SJSA1 (cell line): ENCODE measurements at places on chromosomes 4 and X. TPM values are rescaled to one million over a fixed set of nuclear protein-coding genes. Genes with fewer than 3 reads are reported as not detected.

Gene GRIA3
- total RNA-seq, result not detected in 2 replicates

Gene SPOCK3
- total RNA-seq, result not detected in 2 replicates

Gene KDR
- 0.16 TPM in 1 of 2 replicates, not detected in the other for total RNA-seq

Gene EDNRA
- 2.9 and 4.9 TPM in 2 replicates for total RNA-seq

Gene ETDA
- total RNA-seq, result not detected in 2 replicates

Gene CNKSR2
- 0.47 TPM in 1 of 2 replicates, not detected in the other for total RNA-seq

Gene AMELX
- not detected in 2 replicates for total RNA-seq

Gene SH3TC1
- total RNA-seq, result 1.4 and 4.3 TPM in 2 replicates

Gene NHSL2
- total RNA-seq, result 0.19 and 0.29 TPM in 2 replicates

Gene NDP
- total RNA-seq, result 1.6 TPM in 1 of 2 replicates, not detected in the other

Gene TMPRSS11D
- total RNA-seq, result not detected in 2 replicates
